ENCODE measurements at places on chromosomes 2 and 18. TPM values are rescaled to one million over a fixed set of nuclear protein-coding genes. Genes with fewer than 3 reads are reported as not detected.

DUSP19 gene
- 1.0 TPM for total RNA-seq

ST6GAL2 gene
- total RNA-seq = 12.8 TPM

MGAT5 gene
- 17.2 TPM for total RNA-seq

SP5 gene
- total RNA-seq = not detected

SKA1 gene
- 12.6 TPM for total RNA-seq

SLC4A3 gene
- total RNA-seq = 2.9 TPM

PROC gene
- total RNA-seq = 5.6 TPM

DYSF gene
- total RNA-seq = 0.75 TPM

HAAO gene
- total RNA-seq = not detected

ALPI gene
- total RNA-seq = not detected

All from A549 treated with dexamethasone at 1 μM for 4 hours (cell line).